AG04450 (cell line): ENCODE measurements at places on chromosomes 3 and 15.

- DNase-seq, result no peak
Measured at GRCh38 chr15:71515375-71516186, 294.8 kb upstream of the NR2E3 start.

- DNase-seq, result peak; percentile 86
Measured at GRCh38 chr15:48385031-48385830, 54.0 kb downstream of the DUT start.

- DNase-seq, result no peak
Measured at GRCh38 chr3:127688416-127689265, 15.9 kb downstream of the ABTB1 start.

DNA sequence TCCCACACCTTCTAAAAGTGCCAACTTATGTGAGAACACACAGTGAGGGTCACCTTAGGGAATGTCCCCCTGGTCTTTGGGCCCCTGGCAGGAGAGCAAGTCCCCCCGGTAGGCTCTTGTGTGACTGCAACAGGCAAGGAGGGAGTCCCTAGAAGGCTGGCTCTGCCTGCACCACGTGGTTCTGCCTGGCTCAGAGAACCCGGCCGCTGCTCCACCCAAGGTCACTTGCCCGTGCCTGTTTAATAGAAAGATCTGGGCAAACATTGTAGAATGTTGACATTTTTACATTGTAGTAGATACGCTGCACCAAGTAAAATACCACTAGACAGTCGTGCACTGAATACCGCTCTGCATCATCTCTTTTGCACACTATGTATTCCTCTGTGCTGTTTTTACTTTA lies 21.9 kb downstream of the GABRA5 start:
- no peak for DNase-seq

DNA sequence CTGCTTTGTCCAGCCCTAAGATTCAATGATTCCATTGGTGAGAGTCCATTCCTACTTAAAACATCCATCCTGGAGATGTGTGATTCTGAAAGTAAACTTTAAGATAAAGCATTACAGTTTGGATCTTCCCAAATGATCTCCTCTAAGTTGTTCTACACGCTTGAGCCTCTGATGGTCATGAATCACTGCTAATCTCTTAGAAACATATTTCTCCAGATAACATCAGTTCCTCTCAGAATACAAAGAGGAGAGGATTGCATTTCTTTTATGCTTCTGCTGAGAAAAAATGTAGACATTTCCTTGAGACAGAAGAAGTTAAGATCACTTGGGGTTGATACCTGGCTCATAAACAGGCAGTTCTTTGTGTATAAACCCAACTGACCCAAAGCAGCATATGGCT lies 281.2 kb upstream of the DPH6 start:
- no peak for DNase-seq

GRCh38 chr3:33322412-33322811 lies 45.2 kb downstream of the FBXL2 start:
- no peak for DNase-seq

- no peak for DNase-seq
Measured at GRCh38 chr3:45413172-45413765, 24.9 kb downstream of the LARS2 start.

- no peak for DNase-seq
Measured at GRCh38 chr3:187072511-187072910, 66.8 kb downstream of the RPL39L start.

GRCh38 chr3:152402695-152403451 lies 134.1 kb downstream of the MBNL1 start:
- no peak for DNase-seq

DNA sequence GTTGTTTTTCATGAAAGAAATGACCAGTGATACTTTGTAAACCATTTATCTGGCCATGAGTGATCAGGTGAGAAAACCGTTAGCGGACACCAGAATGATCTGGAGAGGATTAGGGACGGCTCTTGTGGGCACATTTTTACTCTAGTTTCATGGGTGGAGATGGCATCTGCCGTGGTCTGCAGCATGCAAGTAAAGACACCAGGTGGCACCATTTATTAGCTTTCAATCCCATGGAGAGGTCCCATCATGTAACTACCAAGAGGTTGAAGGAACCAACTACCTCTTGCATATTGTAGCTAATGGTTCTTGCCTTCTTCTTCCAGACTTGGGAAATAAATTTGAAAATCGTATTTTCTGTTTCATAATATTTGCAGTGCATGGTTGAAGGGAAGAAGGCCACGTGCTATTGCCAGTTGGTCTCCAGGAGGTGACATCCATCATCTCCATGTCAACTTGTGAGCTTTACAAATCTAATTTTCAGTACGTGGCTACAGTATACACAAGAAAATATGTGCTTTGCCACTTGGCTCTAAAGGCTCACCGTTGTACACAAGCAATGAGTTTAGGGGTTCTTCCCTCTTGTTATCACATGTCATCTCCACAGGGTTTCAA lies 1.5 kb upstream of the MAPKBP1 start:
- DNase-seq, result peak; percentile 63
